ENCODE measurements at places on chromosomes 4 and X. TPM values are rescaled to one million over a fixed set of nuclear protein-coding genes. Genes with fewer than 3 reads are reported as not detected.

The FRMPD3 gene
- 0.15 TPM for polyA plus RNA-seq

- no peak for DNase-seq
These were observed 3.8 kb downstream of the MTM1 start for GRCh38 chrX:150572206-150572605.

The ARHGEF38 gene
- 0.71 TPM for polyA plus RNA-seq

The SUPT20HL2 gene
- polyA plus RNA-seq: 0.16 TPM

DNA sequence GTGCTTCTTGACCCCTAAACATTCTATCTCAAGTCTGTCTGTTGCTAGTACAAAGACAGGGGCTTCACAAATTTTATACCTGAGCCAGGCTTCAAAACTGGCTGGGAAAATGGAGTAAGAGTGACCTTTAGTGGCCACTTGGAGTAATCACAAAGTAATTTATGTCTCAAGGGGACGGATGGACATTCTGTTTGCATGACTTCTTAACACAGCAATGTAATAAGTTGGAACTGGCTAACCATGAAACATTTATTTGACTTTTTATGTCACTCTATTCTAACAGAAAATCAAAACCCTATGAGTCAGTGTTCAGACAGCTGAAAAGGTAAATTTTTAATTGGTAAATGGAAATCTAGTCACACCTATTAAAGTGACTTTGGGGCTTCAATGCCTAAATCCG lies 600.6 kb downstream of the ANKRD50 start:
- peak; percentile 93 for DNase-seq

DNA sequence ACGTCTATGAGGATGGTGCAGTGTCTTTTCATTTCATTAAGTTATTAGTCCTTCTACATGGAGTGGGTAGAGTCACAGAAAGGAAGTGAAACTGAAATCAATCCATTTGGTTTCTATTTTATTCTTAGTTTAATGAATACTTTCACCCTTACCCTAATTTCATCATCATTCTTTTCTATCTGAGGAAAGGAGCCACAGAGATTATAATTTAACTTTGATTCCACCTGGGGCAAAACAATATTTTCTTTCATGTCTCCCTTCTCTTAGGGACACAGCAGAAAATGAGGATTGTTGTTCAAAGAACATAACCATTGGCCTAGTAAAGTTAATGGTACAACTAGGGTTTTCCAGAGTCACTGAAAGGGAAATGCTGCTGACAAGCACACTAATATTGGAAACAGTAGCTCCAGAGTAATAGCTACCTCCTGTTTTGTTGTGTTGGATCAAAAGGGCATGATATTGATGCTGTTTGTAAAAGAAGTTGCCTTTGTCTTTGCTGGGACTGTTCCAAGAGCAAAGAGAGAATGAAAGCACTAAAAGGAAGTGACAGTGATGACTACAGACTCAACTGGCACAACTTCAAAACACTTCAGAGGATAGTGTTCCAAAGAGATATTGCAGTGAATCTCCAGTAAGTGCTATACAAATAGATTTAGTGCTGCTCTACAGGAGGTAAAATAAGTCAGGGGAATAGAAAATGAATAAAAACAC lies 247.1 kb upstream of the PITX2 start:
- DNase-seq: no peak

- DNase-seq: peak; percentile 70
These were observed 25.8 kb downstream of the PIN4 start for GRCh38 chrX:72207366-72207765.

The UGT2B15 gene
- polyA plus RNA-seq: not detected

- no peak for DNase-seq
These were observed 467.9 kb downstream of the INPP4B start for GRCh38 chr4:142378179-142378578.

GRCh38 chr4:15501941-15502340 lies 32.3 kb downstream of the CC2D2A start:
- no peak for DNase-seq

DNA sequence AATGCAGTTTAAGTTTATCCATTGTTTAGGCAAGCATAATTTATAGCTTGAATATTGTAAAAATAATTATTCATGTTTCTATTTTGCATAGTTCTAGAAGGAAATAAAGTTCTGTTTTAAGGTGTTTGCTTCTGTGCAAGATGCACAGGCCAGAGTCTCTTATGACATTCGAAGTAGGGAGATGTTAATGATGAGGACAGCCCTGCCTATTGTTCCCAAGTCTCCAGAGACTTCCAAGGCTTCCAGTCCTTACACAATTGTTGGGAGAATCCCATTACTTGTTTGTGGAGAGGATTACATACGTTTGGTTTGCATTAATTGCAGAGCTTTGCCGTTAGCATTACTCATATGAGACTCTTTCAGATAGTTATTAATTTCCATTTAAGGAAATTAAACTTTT lies 96.2 kb upstream of the ANK2 start:
- DNase-seq: no peak

DNA sequence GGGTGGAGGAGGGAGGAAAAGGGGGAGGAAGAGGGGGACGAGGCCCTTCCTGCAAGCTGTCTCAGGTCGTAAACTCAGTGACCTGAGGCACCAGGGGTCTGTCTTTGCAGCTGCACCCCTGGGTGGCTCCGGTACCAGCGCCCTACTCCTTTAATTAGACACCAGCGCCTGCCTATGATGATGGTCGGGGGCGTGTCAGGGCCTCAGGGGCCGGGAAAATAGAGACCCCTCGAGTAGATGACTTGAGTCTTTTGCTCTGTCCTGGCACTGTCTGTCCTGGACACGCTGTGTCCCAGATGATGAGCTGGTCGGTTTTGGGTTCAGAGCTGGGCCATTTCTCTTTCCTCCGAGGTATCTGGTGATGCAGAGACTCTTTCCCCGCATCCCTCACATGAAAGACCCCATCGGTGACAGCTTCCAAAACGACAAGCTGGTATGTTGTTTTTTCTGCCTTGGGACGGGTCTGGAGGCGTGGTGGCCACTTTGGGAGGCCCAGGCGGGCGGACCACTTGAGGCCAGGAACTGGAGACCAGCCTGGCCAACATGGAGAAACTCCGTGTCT lies 11.2 kb downstream of the SLC25A6 start:
- no peak for DNase-seq

The PRRG3 gene
- 26.7 TPM for polyA plus RNA-seq

The IL2RG gene
- polyA plus RNA-seq: 18.0 TPM

DNA sequence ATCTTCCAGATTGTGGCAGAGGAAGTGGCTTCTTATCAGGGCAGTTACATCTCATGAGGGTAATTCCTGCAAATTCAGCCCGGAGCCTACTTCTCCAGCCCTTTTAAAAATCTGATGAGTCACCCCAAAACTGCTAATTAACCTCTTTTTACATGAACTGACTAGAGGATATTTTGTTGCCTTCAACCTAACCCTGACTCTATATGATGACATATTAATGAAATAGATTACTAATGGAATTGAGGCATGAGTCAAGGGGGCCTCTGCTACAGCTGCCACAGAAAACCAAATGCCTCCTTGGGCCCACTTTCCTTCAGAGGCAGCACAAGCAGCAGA lies 72.5 kb downstream of the QRFPR start:
- DNase-seq: no peak

- no peak for DNase-seq
These were observed 574.3 kb upstream of the DIPK2B start for GRCh38 chrX:45774961-45775360.

The KIAA1210 gene
- polyA plus RNA-seq: 0.30 TPM

GRCh38 chrX:117973110-117973807 lies 143.4 kb downstream of the KLHL13 start:
- DNase-seq: no peak

The STPG2 gene
- polyA plus RNA-seq: 0.14 TPM

The TRIM61 gene
- 2.9 TPM for polyA plus RNA-seq

The SLC26A1 gene
- polyA plus RNA-seq: 5.1 TPM

DNA sequence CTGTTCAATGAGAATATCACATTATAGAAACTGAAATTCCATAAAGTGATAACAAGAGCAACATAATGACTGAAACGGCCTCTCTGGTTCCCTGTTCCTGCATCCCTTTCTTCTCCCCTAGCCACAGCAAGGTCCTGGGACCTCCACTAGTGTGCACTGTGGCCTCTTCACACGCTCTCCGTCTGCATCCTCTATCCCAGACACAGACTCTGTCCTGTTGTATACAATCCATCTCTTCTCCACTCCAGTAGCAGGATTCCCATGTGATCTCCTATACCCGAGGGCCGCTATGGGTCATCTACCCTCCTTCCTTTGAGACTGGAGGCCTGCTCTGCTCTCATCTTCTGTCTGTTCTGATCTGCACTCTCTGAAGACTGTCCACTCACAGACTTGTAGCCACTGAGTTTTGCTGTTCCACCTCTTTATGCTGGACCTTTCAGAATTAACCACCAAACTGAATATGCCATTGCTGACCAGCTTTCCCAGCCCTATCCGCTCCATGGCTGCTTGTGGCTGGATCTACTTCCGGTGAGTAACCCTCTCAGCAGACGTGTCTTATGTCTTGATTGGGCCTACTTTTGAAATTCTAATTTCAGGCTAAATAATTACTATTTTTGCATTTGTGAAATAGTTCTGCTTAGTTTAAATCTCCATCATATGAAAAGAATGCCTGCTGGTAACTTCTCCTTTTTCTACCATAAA lies 105.1 kb upstream of the NAP1L5 start:
- no peak for DNase-seq

GRCh38 chr4:3410401-3411135 lies 31.2 kb upstream of the HGFAC start:
- DNase-seq: no peak

GRCh38 chr4:187714957-187715356 lies 280.6 kb upstream of the ZFP42 start:
- no peak for DNase-seq

DNA sequence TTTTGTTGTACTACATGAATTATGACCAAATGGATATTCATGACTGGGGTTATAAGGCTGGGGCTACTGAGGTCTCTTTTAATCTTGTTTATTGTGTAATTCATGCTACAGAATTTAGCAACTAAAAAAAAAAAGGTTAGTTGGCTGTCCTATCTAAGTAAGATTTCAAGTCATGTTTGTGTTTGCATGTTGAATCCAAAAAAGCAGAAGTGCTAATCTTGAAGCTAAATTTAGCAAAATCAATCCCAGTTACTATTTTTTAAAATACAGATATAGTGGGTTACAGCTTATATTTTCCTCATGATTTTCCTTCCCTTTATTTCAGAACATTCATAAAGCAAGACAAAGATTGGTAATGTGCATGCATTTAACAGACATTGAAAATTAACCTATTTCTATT lies 19.4 kb downstream of the MTMR1 start:
- DNase-seq: no peak

The SYTL4 gene
- 6.6 TPM for polyA plus RNA-seq

GRCh38 chrX:22032506-22032905 lies 381 bp downstream of the PHEX start:
- no peak for DNase-seq

- no peak for DNase-seq
These were observed 226.7 kb downstream of the GRIA2 start for GRCh38 chr4:157447195-157447594.

- DNase-seq: no peak
These were observed 9.4 kb upstream of the RASL11B start for GRCh38 chr4:52852711-52853110.

The XK gene
- 6.0 TPM for polyA plus RNA-seq

DNA sequence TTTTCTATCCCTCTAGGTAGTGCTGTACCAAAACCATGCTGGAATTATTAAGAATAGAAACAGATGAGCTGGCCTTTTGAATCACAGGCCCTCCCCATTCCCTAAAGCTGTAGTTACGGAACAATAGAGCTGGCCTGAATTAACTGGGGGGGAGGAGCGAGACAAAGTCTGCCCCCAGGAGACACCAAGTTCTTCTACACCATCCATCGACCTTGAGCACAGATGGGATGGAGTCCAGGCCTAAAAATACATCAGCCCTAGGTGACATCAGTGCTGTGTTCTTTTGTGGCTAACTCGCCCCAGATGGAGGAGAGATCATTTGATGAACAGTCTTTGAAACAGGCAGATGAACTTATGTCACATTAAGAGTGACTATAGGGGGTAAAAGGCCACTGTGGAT lies 49.6 kb downstream of the LHFPL1 start:
- DNase-seq: peak; percentile 28

- no peak for DNase-seq
These were observed 2.7 kb downstream of the UTP14A start for GRCh38 chrX:129908636-129909035.

The DUSP21 gene
- not detected for polyA plus RNA-seq

The CTAG2 gene
- not detected for polyA plus RNA-seq

DNA sequence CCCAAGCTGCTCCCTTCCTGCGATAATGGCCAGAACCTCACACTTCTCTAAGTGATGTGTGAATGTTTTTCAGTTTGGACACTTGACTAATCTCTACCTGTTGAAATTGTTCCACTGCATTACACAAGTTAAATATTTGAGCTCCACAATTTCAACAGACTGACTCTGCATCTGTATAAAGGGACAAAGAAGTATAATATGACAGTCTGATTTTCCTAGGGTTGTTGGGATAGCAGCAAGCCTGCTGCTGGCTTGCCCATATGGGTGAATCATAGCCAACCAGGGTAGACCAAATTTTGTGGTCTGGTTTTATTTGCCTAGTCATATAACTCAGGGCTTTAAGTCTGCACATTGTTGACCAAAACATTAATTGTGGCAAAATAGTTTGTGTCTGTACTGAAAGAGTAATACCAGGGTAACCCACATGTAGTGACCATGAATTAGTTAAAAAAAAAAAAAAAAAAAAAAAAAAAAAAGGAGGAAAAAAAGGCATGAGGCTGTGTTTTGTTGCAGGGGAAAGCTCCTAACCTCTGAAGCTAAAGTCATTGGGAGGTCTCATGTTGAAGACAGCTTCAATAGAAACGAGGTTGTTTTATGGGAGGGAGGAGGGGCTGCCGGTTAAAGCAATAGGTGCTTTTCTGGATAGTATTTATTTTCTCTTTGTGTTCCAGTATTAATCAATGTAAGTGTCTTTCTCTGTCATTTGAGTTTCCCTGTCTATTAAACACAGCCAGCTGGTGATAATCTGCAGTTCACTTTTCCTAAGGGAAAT lies 534.2 kb downstream of the RAB28 start:
- DNase-seq: no peak

DNA sequence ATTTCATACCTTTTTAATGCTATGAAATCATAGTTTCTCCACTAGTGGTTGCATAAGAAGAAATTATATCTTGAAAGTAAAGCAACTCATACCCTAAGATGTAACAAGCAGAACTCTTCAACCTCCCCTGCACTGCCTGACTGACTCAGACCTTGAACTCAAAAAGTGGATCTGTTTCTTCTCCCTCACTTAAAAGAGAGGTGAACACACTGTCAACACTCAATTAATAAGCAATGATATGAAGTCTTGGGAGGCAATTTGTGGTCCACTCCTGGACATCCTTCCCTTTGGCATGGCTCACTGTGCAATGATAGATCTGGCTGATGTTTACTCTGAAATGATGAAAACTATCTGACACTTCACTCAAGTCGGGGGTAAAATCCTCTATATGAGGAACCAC lies 282.0 kb upstream of the DKK2 start:
- no peak for DNase-seq

DNA sequence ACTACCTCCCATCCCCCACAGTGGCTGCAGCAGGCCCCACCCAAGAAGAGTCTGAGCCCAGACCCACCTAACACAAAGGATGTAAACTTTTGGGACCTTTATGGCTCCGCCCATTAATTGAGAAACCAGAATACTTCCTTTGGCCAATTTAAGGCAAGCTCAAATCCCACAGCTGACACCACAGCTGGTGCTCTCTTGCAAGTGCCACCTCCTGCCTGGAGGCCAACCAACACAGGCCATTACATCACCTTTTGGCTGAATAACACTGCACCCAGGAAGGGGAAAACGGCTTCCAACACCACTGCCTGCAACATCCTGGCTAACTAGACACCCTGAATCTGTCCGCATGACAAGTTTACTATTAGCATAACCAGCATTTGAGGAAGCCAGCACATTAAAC lies 248.8 kb downstream of the PRDM5 start:
- DNase-seq: no peak

Data from muscle of back (tissue), 13 donors.